WTC11 (cell line): ENCODE measurements at places on chromosomes 6 and 20.

DNA sequence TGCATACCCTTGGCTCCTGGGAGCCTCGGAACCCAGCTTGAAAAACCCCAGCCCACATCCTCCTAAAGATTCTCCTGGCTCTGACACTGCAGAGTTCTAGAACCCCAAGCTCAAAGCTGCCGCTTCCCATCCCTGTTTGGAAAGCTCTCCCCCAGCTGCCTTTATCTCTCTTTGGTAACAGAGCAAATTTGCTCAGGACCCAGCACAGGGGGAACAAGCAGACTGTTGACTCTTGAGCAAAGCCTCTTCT lies 38.9 kb downstream of the HNF4A start:
- H3K27ac ChIP-seq, result no peak overlapping the region
- H3K27me3 ChIP-seq, result peaks cover 6% of the 10 kb centered on the region
- DNase-seq, result no peak
- no peaks in the 10 kb centered on the region for H3K4me1 ChIP-seq
- no peak overlapping the region for H3K4me3 ChIP-seq

GRCh38 chr6:150934380-150934779 lies 68.9 kb downstream of the MTHFD1L start:
- H3K4me3 ChIP-seq, result no peak overlapping the region
- H3K4me1 ChIP-seq, result no peaks in the 10 kb centered on the region
- H3K27ac ChIP-seq, result no peak overlapping the region

DNA sequence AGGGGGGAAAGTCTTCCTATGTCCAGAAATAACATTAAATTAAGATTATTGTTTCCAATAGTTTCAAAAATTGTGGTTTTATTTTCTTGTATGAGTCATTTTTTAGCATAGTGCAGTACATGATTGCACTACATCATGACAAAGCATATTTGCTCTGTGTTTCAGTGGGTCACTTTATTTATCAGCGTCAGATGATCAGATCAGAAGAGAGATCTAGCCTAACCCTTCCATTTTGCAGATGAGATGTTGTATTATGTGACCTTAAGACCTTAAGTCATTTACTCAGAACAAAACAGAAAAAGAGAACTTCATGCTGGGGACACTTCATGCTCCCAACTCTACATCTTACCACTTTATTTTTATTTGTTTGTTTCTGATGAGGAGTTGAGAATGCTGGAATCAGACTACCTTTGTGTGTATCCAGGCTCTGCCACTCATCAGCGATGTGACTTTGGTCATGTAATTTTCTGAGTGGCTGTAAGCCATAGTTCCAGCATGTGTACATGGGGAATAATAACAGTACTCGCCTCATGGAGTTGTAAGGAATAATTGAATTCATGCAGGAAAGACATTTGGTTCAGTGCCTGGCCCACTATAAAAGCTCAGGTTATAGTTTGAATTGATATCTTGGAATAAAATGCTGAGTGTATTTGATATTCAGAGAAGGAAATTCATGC lies 13.5 kb downstream of the EYA4 start:
- H3K4me1 ChIP-seq, result no peaks in the 10 kb centered on the region
- no peaks in the 10 kb centered on the region for H3K36me3 ChIP-seq
- no peak for DNase-seq
- no peak overlapping the region for H3K4me3 ChIP-seq
- peaks cover 2% of the 10 kb centered on the region; the same call in 1 of the 2 replicates for H3K27me3 ChIP-seq

DNA sequence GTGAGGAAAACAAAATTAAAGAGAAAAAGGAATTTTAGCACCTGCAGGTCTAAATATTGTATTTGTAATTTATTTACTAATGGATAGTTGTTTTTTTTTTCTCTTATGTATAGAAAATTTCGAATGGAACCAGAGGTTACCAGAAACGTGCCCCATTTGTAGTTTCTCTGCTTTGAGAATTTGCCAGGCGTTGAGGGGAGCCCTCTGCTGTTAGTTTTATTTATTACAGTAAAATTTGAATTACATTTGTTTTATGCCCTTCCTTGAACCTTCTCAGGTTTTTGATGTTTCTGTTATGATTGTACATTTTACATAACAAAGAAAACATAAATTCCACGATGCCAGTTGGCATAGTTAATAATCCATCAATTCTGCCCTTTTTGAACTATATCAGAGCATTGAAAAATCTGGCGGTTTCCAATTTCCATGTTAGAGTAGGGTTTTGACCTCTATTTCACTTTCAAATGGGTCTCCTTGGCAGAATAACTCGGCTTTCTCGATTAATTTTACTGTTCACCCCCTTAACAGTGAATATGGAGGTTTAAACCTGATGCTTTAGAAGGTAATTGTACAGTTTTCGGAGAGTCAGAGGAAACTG lies 35.1 kb upstream of the RFPL4B start:
- peaks cover 1% of the 10 kb centered on the region; the same call in 1 of the 2 replicates for H3K36me3 ChIP-seq
- no peak overlapping the region for H3K27ac ChIP-seq
- no peak for DNase-seq

DNA sequence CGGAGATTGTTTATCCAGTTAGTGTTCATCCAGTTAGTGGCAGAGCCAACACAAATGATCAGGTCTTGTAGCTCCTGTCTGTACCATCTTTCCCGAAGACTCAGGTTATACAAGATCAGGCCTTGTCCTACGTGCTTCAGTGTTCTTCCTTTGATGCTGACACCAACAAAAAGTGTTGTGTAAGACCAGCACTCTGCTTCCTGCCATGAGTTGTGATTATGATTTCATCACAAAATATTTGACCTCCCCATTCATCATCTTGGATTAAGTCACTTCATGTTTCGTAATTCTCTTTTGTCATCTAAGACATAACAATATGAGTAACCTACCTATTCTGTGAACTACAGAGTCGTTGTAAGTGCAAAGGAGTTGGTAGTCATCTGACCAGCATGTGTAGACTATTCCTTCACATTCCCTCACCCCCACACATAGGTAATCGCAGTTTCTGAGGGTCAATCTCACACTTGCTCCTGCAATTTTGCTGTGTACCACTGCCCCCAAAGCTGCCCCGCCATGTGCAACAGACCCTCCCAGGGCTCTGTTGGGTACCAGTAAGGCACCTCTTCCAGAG lies 135.6 kb upstream of the SLC22A23 start:
- H3K27ac ChIP-seq, result no peak overlapping the region
- no peaks in the 10 kb centered on the region for H3K36me3 ChIP-seq
- no peak for DNase-seq
- no peaks in the 10 kb centered on the region; the same call in 1 of the 2 replicates for H3K27me3 ChIP-seq
- no peak overlapping the region for H3K4me3 ChIP-seq
